ENCODE measurements at places on chromosomes 1 and 21.

GRCh38 chr21:38766987-38767722 is 38.6 kb upstream of the ETS2 start:
- DNase-seq: peak; percentile 92

DNA sequence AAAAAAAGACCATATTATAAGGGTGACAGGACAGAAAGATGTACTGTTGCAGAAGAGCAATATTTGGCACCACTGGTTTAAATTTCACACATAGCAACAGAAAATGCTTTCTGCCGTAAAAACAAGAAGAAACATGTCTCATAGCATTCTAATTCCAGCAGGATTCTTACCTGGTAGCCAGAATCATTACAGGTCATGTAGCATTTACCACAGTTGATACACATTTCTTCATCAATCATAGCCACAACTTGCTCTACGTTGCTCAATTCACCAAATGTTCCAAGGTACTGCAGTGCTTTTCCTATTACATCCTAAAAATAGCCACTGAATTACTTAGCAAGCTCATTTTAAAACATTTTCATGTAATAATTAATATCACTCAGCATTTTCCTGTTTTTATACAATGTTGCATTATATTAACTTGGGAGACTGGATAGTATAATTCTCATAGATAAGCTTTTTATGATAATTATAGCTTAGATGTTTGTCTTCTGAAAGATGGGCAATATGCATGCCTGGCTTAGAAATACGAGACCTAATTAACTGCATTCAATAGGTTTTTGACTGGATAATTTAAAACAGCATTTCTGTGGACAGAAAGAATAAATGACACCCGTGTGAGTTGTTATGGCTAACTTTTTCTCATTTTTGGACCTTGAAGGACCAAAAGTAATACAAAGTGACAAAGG is 360.7 kb downstream of the PTBP2 start:
- no peak for DNase-seq

- peak; percentile 51 for DNase-seq
These were observed 4.5 kb downstream of the TMEM125 start for GRCh38 chr1:43274125-43274803.

- peak; percentile 4 for DNase-seq
These were observed 15.6 kb upstream of the ZMYM6 start for GRCh38 chr1:35047188-35047858.

- DNase-seq: no peak
These were observed 1052.8 kb downstream of the BRINP3 start for GRCh38 chr1:189424746-189425331.

GRCh38 chr1:25563330-25564215 is 20.2 kb downstream of the LDLRAP1 start:
- DNase-seq: no peak

GRCh38 chr1:1609822-1610485 is 5.3 kb upstream of the MIB2 start:
- DNase-seq: no peak

DNA sequence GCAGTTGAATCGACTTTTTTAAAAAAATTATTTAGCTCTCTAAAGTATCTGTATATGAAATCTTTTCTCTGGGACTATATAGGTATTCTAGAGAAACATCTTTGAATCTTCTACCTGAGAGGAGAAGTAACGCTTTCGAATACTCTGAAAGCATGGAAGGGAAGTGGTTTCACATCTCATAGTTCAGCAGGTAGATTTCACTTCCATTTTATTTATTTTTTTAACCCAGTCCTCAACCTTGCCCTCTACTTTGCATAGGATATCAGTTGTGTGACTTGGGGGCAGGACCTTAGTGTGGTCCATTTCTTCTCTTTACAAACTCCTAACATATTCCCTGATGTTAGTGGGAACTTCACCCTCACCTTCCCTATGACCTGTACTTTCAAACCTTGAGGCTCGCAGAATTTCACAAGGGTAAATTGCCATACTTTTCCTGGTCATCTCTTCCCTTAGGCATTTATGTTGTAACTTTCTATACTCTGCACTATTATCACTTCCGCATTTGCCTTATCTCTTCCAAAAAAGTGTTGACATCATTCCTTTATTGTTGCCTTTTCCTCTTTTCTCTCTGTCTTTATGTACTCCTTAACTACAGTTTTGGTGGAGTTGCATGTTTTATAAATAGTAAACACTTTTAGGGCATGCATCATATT is 1208.5 kb upstream of the ADGRL4 start:
- DNase-seq: no peak

DNA sequence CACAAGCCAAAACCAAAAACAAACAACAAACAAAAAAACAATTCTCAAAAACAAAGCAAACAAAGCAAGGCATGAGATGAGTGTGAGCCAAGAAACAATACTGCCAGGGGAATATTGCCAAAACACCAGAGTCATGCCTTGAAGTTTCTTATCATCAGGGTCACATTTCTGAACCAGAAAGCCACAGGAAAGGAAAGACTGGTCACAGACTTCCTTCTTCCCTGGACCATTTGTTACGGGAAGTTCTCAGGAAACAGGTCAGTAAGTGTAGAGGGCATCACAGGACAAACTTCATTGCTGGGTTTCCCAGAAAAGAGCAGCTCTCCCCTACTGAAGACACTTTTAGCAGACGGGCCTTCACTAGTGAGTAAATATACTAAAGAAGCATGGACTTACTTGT is 191.2 kb downstream of the GABPA start:
- no peak for DNase-seq

- DNase-seq: peak; percentile 2
These were observed 31.1 kb downstream of the EDARADD start for GRCh38 chr1:236425031-236425663.

DNA sequence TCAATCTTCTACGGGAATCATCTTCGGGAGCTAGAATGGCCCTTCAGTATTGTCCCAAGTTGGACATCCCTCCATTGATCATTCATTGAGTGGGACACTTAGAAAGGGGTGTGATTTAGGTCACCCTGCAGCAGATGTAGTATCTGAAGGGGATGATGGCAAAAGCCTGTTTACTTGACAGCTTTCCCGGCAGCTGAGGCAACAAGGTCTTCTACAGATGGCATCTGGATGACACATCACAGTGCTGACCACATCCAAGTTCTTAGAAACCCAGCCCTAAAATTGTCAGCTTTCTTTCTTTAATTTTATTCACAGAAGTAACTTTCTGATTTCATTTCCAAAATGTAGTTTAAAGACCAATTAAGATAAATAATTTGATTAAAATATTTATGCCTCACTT is 150.3 kb downstream of the AMY1C start:
- DNase-seq: no peak

- no peak for DNase-seq
These were observed 54.4 kb upstream of the WNT2B start for GRCh38 chr1:112454316-112454715.

GRCh38 chr1:205587581-205587980 is 44.2 kb downstream of the ELK4 start:
- DNase-seq: no peak

DNA sequence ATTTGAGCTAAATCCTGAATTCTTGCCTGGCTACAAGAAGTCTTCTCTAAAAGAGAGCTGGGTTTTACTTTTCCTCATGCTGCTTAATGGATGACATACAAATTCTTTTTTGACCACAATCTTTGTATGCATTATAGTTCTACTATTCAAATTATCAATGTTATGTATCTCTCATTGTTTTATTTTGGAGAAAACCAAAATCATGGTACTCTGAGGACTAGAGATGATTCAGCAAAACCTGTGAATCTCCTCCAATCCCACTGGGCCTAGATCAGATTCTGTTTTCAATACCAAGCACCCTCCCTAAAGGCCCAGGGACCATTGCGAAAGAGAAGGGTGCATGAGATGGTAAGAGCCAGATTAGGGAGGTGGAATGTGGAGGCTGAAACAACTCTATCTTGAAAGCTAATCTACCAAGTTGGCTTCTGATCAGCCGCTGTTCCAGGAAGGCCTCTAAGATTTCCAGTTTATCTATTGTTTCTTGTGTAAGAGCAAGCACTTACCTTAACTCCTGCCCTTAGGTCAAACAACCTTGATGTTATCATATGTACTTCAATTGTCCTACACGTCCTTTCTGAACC is 547.2 kb downstream of the PLPP3 start:
- DNase-seq: no peak

- no peak for DNase-seq
These were observed 24.3 kb upstream of the COA6 start for GRCh38 chr1:234348964-234349363.

GRCh38 chr1:28893403-28894102 is 20.8 kb upstream of the EPB41 start:
- no peak for DNase-seq

- DNase-seq: no peak
These were observed 1.4 kb downstream of the PI4KB start for GRCh38 chr1:151325646-151326429.

DNA sequence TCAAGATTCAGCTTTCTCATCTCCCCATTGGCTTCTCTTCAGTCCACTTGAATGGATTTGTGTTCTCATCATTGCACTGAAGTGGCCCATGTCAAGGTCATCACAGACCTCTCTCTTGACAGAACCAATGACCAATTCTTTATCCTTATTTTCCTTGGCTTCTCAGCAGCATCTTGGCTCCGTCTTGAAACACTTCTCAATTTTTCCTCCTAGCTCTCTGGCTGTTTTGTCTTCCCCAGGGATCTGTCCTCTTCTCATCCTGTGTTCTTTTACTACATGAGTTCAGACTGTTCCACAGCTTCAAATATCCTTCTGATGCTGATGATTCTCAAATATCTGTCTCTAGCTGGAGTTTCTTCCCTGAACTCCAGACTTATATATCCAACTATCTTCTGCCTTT is 78.6 kb downstream of the COLGALT2 start:
- DNase-seq: no peak

GRCh38 chr1:162292422-162292849 is 84.2 kb downstream of the SPATA46 start:
- DNase-seq: no peak

DNA sequence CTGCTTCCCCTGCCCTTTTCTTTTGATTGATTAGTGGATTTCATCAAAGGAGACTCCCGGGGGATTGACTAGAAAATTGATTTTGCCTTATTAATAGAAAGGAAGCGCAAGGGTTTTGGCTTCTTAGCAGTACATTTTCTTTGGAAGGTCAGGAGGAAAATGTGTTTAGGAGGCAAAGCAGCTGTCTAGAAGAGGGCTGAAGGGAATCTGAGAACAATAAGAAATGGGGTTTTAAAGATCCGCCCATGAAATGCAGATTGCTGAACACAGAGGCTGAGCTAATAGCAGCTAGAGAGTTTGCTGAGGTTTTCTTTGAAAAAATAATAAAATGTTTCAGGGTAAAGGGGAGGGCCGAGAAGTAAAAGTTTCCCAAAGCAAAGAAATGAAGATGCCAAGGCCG is 4.9 kb downstream of the SERTAD4 start:
- no peak for DNase-seq

DNA sequence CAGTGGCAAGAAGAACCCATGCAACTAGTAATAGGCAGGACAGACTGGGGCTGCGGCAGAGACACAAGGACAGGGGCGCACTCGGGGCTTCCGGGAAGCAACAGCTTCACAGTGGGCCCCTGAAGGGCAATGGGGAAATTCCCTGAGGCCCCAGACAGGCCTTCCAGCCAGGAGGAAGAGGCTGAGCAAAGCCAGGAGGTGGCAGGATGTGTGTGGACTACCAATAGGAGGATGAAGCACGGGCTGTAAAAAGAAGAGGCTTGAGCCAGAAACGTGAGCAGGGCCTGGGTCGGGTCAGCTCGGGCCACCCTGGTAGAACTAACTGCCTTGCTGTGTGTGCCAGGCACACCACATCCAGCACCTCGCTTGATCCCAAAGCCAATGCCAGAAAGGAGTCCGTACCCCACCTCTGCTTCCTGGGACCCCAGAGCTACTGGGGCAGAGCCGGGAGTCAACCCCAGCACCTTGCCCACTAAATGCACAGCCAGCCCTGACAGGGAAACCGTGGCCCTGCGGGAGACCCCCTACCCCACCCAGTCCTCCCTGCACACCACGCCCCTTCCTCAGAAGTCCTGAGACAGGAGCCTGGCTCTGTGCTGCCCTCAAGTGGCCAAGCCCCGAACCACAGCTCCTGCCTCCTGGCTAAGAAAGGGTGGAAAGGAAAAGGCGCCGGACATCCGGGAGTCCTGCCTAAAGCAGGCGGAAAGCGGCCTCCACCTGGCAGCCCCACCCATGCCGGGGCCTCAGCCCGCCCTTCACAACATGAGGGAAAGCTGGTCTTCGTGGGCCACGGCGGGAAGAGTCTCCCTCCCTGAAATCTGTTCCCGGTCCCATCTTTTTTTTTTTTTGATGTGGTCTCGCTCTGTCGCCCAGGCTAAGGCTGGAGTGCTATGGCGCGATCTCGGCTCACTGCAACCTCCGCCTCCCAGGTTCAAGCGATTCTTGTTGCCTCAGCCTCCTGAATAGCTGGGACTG is 33.7 kb downstream of the TTC39A start:
- DNase-seq: peak; percentile 72

- DNase-seq: peak; percentile 93
These were observed 43.2 kb downstream of the LRRC71 start for GRCh38 chr1:156963621-156964020.

DNA sequence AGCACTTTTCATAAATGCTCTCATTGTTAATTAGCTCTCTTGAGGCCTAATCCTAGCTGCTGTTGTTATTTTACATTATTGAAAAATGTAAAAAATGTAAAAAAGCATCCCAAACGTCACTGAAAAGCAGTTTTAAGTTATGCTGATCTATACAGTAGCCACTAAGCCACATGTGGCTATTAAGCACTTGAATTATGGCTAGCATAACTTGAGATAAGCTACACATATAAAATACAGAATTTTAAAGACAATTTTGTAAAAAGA is 18.4 kb upstream of the DNASE2B start:
- DNase-seq: no peak

GRCh38 chr1:167849666-167850065 is 64.3 kb downstream of the ADCY10 start:
- DNase-seq: no peak

DNA sequence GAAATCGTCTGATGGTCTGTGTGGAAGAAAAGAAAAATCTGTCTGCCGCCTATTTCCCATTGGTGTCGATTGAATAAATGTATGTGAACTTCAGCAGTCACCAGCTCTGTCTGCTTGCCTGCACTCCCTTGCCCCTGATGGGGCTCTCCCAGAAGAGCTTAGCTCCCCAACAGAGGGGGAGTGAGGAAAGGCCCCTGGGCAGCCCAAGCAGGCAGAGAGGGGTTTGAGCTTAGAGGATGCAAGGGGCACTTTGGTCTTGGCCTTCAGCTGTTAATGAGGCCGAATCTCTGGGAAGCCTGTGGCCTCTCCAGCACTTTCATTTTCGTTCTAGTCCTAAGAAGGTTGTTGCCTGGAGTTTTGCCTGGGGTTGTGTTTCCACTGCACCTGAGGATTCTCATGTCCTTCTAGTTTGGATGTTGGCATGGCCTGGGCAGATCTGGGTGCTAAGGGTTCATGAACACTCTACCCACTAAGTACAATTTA is 2.8 kb downstream of the FOXD2 start:
- no peak for DNase-seq
